ENCODE measurements at places on chromosomes 4 and X.
A peak's percentile ranks its signal among the peaks of the same experiment; 100 is the strongest.

GRCh38 chr4:110003401-110004187 lies 90.9 kb downstream of the EGF start:
- no peak for DNase-seq

- no peak for DNase-seq
Measured at GRCh38 chr4:177108708-177109107, 201.0 kb upstream of the NEIL3 start.

DNA sequence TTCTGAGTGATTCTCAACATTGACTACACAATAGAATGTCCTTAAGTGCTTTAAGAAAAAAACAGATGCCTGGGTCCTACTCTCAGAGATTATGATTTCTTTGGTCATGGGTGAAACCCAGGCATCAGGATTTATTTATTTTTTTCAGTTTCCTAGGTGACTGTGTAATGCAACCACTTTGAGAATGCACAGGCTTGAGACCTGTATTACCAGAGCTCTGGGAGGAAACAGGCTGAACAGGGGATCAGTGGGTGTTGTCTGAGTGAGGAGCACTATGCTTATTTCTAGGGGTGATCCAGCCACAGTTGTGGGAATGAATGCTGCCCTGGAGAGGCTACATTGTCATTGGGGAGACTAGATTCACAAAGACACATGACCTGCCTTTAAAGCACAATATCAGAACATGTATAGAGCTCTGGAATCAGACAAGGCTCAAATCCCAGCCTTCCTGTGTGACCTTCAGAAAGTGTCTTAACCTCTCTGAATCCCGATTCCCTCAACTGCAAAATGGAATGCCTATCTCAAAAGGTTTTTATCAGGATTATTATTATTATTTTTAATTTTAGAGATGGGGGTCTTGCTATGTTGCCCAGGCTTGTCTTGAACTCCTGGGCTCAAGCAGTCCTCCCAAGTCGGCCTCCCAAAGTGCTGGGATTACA lies 61.6 kb upstream of the PRPS1 start:
- DNase-seq: no peak

DNA sequence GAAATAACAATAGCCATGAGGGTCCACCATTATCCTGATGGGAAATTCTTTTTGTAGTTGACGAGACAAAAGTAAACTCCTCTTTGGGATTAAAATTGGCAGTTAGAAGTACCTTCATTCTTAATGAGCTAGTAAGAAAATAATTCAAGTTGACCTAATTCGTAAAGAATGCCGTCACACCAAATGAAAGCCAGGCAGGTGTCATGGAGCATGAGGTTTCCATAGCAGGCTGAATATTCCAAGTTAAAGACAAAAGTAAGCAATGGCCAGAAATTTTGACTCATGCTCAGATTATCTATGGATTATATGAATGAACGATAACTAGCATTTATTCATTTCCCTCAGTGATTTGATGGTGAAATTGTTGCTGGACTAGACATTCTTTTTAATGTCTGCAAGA lies 192.2 kb upstream of the FAT1 start:
- DNase-seq: no peak

GRCh38 chrX:72572248-72573157 lies at the start of gene HDAC8:
Gene HDAC8, minus strand, starts transcription at chrX:72572843. Its CDS starts 82 bp downstream, at chrX:72572761.
- DNase-seq: peak; percentile 76

GRCh38 chrX:140505421-140506337 lies 810 bp upstream of the SOX3 start:
- DNase-seq: no peak

DNA sequence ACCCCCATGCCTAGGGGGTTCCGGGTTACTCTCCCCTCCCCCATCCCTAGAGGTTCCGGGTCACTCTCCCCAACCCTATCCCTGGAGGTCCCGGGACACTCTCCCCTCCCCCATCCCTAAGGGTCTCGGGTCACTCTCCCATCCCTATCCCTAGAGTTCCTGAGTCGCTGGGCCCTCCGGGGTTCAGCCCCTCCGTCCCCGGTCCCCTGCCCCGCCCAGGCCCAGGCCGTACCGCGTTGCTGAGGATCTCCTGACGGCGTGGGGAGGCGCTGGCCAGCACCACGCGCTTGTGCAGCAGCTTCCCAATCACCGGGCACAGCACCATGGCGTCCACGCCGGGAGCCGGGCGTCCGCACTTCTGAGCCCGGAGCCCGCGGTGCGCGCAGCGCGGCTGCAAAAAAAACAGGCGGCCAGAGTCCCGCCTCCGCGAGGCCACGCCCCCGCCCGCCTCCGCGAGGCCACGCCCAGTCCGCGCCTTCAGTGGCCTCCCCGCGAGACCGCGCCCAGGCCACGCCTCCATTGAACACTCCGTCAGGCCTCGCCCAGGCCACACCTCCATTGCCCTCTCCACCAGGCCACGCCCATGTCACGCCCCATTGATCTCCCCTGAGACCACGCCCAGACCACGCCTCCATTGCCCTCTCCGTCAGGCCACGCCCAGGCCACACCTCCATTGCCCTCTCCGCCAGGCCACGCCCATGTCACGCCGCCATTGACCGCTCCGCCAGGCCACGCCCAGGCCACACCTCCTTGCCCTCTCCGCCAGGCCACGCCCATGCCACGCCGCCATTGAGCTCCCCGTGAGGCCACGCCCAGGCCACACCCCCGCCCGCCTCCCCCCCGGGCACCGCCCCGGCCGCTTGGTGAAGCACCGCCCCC lies at the start of gene ASMTL:
ASMTL (minus strand) TSS at position 394 of the 879 bp plus-strand sequence; CDS start at position 325, 69 bp downstream.
- DNase-seq: peak; percentile 98

DNA sequence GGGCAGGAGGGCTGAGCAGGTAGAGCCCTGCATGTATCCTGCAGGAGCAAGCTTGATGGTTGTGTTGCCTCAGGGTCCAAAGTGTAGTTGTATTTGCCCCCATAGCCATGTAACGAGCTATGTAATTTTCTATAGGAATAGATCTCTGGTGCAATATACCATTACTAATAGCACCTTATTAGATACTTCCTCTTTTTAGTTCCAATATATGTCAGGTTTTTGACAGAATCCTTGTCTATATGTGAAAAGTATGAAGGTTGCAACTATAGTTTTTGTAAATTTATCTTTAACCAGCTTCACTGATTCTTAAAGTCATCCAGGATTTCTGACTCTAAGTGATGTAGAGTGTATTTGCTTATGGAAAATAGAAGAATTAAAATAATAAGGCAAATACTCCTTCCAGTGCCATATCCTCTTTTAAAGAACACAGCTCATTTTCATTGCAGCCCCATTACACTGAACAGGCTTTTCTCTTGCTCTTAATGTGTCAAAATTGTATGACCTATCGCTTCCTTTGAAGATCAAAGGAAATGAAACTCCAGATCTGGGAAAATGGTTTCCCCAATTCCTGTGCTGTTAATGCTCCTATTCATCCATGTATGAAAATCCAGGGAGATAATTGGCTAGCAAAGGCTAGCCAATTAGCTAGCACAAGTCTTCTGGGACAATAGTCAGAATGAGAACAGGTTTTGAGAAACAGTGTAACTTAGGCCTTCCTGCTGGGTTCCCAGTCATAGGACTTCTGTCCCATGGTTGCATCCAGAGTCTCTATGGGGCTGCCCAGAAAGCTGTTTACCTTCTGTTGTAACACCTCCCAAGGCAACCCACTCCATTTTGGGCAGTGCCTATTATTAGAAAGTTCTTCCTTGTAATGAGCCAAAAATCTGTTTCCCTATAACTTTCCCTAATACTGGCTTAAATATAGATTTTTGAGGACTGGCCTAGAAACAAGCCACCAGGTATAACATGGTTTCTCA lies 90.6 kb downstream of the TSPAN7 start:
- no peak for DNase-seq

DNA sequence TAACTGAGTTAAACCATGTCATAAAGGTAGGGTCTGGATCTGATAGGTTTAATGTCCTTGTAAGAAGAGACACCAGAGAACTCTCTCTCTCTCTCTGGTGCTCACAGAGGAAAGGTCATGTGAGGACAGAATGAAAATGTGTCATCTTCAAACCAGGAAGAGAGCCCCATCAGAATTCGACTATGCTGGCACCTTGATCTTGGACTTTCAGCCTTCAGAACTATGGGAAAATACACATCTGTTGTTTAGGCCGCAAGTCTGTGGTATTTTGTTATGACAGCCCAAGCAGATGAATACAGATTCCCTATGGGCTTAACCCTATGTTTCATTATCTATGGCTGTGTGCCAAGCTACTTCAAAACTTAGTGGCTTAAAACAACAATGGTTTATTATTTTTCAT lies 105.5 kb upstream of the DDIT4L start:
- DNase-seq: no peak

DNA sequence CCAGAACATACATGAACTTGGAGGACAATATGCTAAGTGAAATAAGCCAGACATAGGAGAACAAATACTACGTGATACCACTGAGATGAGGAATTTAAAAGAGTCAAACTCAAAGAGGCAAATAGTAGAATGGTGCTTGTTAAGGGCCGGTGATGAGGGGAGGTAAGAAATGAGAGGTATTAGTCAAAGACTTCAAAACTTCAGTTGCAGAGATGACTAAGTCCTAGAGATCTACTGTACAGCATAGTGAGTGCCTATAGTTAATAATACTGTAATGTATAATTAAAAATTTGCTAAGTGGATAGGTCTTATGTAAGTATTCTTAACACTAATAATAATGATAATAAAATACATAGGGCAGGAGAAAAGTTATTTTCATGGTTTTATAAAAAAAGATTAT lies 126.9 kb upstream of the VEGFC start:
- DNase-seq: no peak

DNA sequence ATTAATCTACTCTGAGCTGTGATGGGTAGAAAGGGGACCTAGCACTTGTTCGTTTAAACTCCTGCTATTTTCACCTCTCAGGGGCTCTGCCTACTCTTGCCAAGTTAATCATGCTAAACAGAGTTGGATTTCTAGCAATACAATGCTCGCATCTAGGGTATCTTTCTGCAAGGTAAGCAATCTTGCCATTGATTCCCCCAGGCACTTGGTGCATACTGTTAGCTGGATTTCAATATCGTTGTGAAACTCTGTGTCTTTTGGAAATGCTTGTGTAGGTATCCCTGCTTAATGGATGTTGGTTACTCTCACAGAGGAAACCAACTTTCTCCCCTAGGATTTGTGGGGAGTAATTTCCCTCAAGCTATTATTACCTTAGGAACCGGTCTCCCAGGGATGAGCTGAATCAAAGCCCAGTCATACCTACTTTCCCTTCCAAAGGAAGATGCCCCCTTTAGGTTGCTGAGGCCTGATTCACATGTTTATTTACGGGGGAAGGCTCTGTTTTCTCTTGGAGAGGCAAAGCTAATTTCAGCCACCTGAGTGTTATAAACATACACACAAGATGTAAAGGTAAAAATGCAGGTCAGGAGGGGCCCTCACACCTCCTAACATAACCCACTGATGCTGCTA lies 366.8 kb downstream of the FBXW7 start:
- no peak for DNase-seq

DNA sequence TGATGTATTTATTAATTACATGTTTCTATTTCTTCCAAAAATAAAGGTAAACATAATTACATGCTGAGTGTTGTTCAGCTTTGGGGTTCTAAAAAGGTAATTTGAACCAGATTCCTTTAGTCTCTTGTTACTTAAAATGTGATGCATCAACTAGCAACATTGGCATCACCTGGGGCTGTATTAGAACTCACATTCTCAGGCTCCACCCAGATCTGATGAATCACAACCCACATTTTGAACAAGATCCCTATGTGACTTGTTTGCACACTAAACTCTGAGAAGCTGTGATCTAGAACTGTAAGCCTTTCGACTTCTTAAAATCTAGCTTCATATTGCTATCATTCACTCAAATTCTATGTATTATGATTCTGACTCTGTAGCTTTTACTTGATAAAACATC lies 23.0 kb upstream of the HS3ST1 start:
- DNase-seq: no peak

DNA sequence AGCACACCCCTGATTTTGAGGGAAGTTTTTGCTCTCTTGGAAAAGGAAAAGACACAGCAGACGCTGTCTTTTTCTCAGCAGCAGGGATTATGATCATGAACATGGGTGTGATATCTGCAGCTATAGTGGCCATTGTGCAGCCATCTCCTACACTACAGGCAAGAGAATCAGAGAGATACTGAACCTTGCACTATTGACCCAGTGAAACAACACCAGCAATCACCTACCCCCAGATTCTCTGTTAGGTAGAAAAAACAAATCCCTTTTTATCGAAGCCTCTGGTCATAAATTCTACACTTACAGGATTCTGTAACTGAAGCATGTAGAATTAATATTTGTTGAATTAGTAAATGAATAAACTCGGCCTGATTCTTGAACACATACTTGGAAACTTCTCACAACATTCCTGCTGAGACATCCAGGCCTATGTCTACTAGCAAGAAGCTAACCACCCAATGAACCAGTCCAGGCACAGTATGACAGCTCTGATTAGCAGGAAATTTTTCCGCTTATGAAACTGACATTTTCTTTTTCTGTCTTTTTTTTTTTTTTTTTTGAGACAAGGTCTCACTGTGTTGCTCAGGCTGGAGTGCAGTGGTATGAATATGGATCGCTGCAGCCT lies 5.0 kb upstream of the AFAP1 start:
- no peak for DNase-seq

GRCh38 chr4:89954906-89955695 lies 60.4 kb downstream of the MMRN1 start:
- no peak for DNase-seq

DNA sequence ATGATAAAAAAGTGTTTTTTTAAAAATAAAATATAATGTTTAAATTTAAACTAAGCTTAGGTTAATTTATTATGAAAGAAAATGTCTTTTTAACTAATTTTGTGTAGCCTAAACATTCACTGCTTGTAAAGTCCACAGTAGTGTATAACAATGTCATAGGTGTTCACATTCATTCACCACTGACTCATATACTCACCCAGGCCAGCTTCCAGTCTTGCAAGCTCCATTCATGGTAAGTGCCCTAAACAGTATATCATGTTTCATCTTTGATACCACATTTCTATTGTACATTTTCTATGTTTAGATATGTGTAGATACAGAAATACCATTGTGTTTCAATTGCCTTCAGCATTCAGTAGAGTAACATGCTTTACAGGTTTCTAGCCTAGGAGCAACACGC lies 530.3 kb downstream of the EPHA5 start:
- no peak for DNase-seq

DNA sequence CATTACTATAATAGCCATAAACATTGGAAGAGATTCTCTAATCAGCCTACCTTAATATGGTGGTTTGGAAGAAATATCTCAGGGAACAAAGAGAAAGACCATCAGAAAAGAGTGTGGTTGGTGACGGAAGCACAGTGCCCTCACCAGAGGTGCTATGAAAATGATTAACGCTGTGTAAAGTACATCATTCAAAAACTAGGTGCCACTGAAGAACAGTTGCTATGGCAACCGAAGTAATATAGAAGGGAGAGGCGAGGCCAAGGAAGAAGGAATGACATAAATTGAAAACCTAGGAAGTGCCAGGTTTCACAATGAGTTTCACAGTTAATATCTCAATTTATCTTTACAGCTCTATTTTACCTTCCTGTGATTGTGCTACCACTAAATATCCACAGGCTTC lies 57.0 kb upstream of the ARSJ start:
- no peak for DNase-seq

GRCh38 chr4:17236686-17237085 lies 275.2 kb downstream of the QDPR start:
- DNase-seq: no peak

GRCh38 chr4:180675359-180675650 lies 1567.9 kb upstream of the TENM3 start:
- DNase-seq: no peak
